ENCODE measurements at places on chromosomes 12 and 14.

DNA sequence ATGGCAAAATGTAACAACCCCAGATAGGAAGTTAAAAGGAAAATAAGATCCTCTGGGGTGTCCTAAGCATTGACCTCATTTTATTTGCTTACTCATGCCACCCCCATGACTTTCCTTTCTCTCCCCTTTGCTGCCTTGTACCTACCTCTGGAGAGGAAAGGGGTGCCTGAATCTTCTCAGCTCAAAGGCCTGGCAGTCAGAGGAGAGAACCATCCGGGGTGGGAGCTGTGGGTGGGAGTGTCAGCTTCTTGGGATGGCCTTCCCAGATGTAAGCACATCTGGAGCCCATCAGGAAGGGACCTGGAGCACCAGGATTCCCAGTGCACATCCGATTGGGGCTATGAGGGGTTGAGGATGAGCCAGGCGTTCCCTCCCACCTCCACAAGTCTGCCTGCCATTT, 5.2 kb upstream of the ITGA5 start:
- no peak for DNase-seq

DNA sequence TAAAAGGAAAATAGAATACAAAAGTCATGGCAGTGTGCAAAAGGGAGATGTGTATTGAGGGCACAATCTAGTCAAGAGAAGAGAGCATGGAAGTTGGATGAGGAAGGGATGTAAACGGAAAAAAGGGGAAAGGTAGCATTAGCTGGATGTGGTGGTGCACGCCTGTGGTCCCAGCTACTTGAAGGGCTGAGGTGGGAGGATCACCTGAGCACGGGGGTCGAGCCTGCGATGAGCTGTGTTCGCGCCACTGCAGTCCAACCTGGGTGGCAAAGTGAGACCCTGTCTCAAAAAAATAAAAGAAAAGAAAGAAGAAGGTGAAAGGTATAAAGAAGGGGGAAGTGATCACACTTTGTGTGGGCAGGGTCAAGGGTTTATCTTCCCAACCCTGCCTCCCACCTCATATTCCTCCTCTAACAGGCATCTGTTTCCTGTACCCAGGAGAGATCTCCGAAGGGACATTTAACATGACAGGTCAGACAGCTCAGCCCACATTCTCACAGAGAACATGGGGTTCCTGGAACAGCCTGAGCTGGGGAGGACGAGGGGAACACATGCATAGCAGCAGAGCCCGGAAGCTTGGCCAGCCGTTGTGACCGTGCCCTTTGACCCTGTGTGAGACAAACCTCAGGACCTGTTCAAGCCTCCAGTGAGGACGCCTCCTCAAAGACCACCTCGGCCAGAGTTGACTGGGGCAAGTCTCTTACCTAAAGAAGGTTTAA, 8.9 kb downstream of the RNASE11 start:
- no peak for DNase-seq

DNA sequence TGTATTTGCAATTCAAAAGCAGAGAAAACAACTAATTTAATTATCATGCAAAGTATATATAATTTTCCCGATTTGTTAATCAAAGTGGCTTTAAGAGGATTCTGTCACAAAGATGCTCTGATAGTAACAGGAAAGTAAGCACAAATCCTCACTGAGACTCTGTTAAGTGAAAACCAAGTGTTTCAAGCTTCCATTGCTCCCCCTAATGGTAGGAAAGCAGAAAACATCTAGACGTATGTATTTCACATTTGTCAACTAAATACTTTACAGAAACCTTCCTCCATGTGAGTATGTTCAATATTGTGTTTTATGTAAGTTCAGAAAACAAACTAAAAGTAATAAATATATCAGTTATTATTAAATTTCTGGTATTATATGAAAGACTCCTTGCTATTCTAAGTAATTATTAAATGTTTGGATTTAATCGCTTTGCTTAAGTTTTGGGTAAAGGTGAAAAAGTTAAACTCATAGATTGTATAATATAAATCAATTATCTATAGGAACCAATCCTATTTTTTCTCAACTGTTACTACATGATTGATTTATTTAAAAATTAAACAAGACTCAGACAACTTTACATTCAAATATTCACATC, 1.5 kb upstream of the NTS start:
- no peak for DNase-seq

DNA sequence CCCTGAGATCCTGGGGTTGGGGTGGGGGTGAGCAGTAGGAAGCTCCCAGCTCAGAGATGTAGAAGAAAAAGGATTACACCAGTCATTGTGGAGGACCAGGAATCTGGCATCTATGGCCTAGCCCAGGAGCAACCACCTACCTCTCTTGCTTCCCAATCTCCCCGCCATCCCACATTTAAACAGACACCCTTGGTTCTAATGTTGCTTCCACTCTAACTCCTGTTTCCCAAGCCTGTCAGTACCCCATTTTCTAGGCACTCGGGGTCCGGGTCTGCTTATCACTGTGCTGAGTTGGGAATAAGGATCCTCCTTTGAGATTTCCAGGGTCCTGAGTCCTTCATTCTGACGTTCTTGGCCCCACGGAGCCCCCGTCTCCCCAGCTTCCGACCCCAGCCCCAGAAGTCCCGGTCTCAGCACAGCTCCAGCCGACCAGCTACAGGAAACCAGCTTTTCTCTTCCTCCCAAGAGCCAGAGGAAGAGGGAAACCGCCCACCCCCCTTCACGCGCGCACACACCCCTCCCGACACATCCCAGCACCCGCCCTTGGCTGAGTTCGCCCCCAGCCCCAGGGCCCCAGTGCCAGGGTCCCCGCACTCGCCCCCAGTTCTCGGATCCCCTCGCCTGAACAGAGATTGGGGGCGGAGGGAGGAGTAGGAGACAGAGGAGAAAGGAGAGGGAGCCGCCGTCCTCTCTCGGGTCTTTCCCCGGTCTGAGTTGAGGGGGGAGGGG, 1.2 kb downstream of the ITGA5 start:
- DNase-seq, result peak; percentile 17

GRCh38 chr12:92978607-92979006, 49.5 kb upstream of the EEA1 start:
- DNase-seq, result no peak

- no peak for DNase-seq
These were observed 159.3 kb downstream of the DACT1 start for GRCh38 chr14:58797010-58797429.

DNA sequence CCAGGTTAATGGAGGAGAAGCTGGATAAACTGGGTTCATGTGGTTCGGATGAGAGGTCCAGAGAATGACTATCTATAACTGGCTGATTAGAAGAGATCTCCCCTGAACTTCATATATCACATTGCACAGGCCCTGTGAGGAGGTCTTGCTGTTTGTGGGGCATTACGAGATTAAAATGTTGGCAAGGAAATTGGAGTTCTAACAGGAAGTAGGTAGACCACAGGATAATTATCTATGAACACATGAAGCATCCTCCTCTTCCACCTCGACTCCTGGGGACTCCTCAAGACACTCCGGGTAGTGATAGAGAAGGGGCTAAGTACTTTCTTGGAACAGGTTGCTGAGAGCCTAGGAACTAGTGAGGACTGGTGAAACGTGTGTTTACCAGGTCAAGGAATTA, 418.8 kb downstream of the KCNH5 start:
- no peak for DNase-seq

DNA sequence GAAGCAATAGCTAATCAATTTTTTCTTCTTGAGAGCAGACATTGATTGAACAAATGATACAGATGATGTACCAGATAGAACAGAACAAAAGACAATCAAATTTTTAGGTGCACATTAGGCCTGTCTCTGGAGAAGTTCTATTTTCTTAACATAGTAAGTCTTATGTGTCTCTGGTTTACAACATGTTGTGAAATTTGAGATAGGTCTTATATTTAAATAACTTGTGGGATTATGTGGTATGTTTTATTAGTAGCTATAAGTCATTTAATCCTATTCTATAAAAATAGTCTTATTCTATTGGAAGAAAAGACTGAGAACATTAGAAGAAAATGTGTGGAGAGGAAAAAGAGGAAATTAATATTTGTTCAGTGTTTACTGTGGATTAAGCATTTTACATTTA, 358.0 kb downstream of the ATP23 start:
- DNase-seq, result no peak

- no peak for DNase-seq
These were observed 21.0 kb downstream of the BTG1 start for GRCh38 chr12:92124689-92125029.

- no peak for DNase-seq
These were observed 42.0 kb downstream of the MOK start for GRCh38 chr14:102262929-102263462.

DNA sequence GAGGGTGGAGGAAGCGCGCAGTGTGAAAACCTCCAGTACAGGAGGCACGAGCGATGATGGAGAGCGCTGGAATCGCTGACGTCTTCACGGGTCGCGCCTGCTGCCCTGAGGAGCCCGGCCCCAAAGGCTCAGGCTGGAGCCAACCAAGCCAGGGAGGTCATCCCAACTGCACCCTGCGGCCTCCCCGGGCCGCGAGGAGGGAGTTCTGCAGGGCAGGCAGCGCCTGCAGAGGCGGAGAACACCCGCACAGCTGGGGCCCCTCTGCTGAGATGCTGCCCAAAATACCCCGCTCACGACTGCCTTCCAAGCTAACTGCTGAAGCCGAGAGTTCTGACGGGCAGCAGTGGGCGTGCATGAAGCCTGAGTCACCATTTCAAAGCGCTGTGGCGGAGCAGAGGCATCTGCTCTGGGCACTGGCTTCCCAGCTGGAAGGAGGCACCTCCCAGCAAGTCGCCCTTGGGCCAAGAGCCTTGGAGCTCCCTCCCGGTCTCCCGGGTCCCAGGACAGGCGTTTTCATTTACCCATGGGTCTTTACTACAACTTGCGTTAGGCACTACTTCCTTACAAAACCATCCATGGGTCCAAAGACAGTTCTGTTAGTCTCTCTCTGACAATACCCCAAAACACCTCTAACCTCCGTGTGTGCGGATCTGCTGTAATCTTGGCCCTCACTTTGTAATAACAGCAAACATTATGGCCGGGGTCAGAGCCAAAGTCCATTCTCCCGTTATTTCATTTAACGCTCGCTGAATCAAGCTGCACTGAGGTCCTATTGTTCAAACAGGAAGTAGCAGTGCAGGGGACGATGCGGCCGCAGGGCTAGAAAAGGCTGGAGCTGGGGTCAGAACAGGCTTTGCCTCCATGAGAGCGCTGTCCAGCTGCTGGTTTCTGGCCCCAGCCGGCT, 60.1 kb upstream of the RIMBP2 start:
- DNase-seq, result no peak

DNA sequence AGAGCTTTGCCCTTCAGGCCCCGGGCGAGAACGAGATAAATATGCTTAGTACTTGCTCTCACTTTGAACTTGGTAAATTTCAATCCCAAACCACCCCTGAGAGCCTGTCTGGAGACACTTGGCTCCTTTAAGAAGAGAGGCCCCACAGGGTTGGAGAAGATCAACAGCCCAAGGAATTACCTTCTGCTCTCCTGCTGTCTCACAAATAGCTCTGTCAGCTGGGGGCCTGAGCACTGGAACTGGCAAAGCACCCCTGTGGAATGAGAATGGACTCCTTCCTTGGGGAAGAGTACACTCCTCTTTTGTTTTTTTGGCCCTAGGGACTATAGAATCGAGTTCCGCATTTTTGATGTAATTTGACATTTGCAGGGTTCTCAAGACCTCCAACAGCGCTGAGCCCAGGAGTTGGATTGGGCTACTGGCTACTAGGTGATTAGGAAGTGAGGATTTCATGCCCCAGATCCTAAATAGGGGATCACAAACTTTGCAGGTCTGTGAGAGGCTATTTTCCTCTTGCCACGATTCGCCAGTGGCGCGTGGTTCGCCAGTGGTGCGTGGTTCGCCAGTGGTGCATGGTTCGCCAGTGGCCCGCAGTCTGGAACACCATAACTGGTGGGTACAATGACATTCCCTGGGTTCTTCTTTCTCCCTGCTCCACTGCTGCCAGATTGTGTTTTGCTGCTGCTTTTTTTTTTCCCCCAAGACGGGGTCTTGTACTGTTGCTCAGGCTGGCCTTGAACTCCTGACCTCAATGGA, 17.8 kb upstream of the MEG3 start:
- no peak for DNase-seq

DNA sequence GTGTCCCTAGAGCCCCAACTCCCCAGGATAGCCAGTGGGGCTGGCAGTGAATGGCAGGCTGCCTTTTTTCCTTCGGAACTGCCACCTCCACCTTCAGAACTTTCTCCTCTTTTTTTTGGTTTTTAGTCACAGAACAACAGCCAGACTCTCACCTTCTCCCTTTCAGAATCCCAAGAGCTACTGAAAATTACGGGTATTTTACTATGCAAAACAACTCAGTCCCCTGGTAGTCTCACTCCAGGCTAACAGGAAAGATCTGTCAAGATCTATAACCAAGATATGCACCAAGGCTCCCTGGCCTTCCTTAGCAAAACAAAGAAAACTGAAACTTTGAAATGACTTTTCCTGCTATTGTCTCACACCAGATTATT, 12.5 kb downstream of the PLEKHG6 start:
- no peak for DNase-seq

DNA sequence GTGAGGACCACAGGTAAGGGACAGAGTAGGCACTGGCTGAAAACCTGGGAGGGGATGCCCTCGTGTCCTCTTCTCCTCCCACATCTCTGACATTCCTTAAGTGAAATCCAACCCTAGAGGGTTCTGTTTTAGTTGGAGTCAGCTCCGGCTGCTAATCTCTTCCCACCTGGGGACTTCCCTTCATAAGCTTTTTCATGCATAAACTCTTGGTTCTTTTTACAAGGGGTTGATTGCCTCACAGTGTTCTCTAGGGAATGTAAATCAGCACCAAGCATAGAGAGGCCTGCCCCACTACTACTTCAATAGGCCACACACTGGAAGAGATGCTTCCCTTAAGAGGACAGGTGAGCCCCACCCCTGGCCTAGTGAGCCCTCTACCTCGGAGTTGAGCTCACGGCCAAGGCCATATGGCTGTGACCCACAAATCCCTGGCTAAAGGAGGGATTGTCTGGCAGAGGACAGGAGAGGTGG, 3.2 kb upstream of the SYNDIG1L start:
- DNase-seq, result no peak

GRCh38 chr12:53219956-53220693, 11.9 kb downstream of the RARG start:
- DNase-seq, result peak; percentile 65

GRCh38 chr12:58915634-58916033, 4.7 kb downstream of the LRIG3 start:
- DNase-seq, result no peak

DNA sequence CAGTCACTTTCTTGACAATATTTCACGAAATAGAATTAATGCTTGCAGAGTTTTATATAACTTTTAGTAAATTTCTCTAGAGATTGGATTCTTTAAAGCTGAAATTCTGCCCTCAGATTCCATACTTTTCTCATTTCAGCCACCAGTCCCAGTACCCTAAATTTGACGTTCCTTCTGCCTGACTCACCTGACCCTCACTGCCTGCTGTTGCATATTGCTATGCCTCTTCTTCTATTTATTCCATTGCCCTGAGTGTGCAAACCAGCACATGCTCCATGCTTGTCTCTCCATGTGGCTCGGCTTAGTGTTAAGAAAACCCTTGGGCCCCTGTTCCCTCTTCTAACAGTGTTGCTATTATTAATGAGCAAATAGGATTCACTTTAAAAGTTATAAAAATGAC, 533.3 kb downstream of the LRFN5 start:
- DNase-seq, result no peak

GRCh38 chr12:18837505-18837904, 99.6 kb downstream of the CAPZA3 start:
- no peak for DNase-seq

Data from effector CD8-positive, alpha-beta T cell (primary cell).